ENCODE measurements at places on chromosomes 12 and 14.
A peak's percentile ranks its signal among the peaks of the same experiment; 100 is the strongest.

GRCh38 chr12:45522227-45522626 lies 207.3 kb upstream of the ARID2 start:
- H3K27ac ChIP-seq: no peak overlapping the region

- no peaks in the 10 kb centered on the region for H3K27me3 ChIP-seq
- H3K4me3 ChIP-seq: no peak overlapping the region
- H3K4me1 ChIP-seq: no peaks in the 10 kb centered on the region
- H3K27ac ChIP-seq: no peak overlapping the region
- DNase-seq: no peak
- H3K36me3 ChIP-seq: no peaks in the 10 kb centered on the region
Observed at GRCh38 chr12:2387103-2387834, 334.5 kb downstream of the CACNA1C start.

DNA sequence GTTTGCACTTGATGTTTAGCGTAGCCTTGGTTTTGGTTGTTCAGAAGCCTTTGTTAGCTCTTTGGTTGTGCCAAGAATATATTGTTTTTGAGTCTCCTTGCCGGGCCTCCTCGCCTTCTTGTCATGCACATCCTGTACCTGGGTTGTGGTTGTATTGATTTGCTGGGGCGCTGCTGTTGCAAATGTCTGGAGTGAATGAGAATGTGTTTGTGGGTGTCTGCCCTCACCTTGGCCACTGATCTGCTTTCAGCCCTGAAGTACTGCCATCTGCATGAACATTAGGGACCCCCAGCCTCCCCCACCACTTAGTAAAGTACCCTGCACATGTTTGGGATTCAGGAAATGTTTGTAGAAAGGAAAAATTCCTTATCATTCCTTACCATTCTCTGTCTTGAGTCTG lies 16.5 kb downstream of the PRKCH start:
- H3K4me3 ChIP-seq: no peak overlapping the region
- peak overlapping the region; percentile 90 for H3K27ac ChIP-seq
- H3K4me1 ChIP-seq: peaks cover 93% of the 10 kb centered on the region
- peak; percentile 58 for DNase-seq
- no peaks in the 10 kb centered on the region for H3K27me3 ChIP-seq

- H3K36me3 ChIP-seq: no peaks in the 10 kb centered on the region
- DNase-seq: no peak
- H3K4me1 ChIP-seq: no peaks in the 10 kb centered on the region
- H3K4me3 ChIP-seq: no peak overlapping the region
- no peak overlapping the region for H3K27ac ChIP-seq
Observed at GRCh38 chr14:59836116-59836515, 34.5 kb downstream of the RTN1 start.

- no peak overlapping the region for H3K4me3 ChIP-seq
- no peak overlapping the region for H3K27ac ChIP-seq
- no peaks in the 10 kb centered on the region for H3K27me3 ChIP-seq
- no peaks in the 10 kb centered on the region for H3K4me1 ChIP-seq
Observed at GRCh38 chr14:55760789-55761566, 181.0 kb downstream of the KTN1 start.

DNA sequence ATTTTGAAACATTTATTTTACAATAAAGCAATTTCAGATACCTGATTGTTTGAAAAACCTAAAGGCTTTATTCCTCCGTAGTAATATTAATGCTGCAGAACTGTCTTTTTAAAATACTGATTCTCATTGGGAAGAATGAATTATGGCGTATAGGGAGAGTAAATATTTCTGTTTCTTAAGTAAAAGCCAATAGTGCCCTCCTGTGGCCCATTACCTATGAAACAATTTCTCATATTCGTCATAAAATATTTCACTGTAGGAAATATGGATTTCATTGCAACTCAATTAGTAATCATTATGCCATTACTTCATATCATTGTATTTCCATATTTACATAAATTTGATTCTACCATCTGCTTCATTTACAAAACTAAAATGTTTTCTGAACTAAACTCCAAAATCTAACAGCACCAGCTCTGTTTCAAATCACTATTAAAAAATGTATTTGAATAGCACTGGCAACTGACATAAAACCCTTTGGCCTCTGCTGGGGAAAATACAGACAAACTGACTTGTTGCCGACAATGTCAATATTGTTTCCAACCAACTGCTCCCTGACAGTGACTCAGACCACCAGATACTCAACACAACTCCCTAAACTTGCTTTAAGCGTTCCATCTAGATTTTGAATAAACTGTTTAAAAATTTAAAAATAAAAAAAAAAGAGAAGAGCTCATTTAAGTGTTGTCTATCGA lies 290.3 kb downstream of the NAV3 start:
- H3K4me3 ChIP-seq: no peak overlapping the region
- no peaks in the 10 kb centered on the region for H3K27me3 ChIP-seq
- H3K4me1 ChIP-seq: no peaks in the 10 kb centered on the region
- no peaks in the 10 kb centered on the region for H3K36me3 ChIP-seq
- no peak for DNase-seq

GRCh38 chr14:102795060-102795925 lies 18.0 kb downstream of the TRAF3 start:
- H3K4me3 ChIP-seq: no peak overlapping the region
- H3K27me3 ChIP-seq: no peaks in the 10 kb centered on the region
- no peaks in the 10 kb centered on the region for H3K36me3 ChIP-seq

DNA sequence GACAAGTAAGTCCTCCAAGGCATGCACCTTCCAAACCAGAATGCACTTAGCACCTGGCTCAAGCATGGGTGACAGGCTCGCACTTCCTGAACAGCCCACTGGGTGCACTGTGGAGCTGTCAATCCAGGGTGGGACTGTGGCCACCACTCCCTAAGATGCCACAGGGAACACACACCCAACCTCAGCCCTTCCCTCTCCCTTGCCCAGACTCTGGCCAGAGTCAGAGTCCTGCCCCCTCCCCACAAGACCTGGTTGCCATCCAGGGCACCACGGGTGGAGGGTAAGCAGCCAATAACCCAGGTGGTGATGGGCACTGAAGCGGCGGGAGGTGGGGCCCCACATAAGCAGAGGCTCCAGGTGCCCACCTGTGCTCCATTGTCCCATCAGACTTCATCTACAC lies 160.6 kb downstream of the MYRFL start:
- H3K4me1 ChIP-seq: no peaks in the 10 kb centered on the region
- no peak overlapping the region for H3K27ac ChIP-seq
- no peaks in the 10 kb centered on the region for H3K27me3 ChIP-seq
- no peaks in the 10 kb centered on the region for H3K36me3 ChIP-seq
- DNase-seq: no peak

DNA sequence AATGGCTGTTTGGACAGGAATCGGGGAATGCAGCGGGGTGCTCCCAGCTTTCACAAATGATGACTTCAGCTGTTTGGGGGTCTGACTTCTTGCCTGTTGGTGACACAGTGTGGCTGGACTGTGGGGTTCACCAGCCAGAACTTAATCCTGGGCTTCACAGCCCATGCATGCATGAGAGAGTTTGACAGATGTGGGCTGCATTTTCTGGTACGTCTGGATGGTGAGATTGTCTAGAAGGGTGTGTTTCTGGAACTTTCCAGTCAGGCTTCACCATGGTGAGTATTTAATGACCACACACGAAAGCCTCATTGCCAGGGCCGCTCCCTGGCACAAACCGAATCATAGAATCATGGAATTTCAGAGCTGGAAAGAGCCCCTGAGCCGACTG lies 29.6 kb downstream of the CHST11 start:
- peak overlapping the region; percentile 53 for H3K27ac ChIP-seq
- no peak overlapping the region for H3K4me3 ChIP-seq
- DNase-seq: no peak
- H3K36me3 ChIP-seq: no peaks in the 10 kb centered on the region
- H3K27me3 ChIP-seq: no peaks in the 10 kb centered on the region
- H3K4me1 ChIP-seq: peaks cover 69% of the 10 kb centered on the region

DNA sequence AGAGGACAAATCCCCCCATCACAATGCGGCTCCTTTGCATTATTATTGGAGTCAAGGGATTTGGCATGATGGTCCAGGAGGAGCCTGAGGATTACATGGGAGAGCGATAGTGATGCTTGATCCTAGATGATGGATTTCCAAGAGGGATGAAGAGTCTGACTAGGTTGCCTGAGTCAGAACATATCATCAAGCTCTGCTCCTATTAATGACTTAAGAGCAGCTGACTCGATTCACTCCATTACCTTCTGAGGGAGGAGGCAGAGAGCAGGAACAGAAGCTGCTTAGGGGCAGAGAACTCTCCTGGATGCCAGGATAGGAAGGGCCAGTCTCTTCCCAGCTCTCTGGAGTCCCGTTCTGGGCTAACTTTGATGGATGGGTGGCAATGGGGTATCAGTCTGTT lies 54.0 kb upstream of the CISTR start:
- no peak overlapping the region for H3K27ac ChIP-seq
- H3K27me3 ChIP-seq: peaks cover 10% of the 10 kb centered on the region
- no peak overlapping the region for H3K4me3 ChIP-seq
- no peaks in the 10 kb centered on the region for H3K36me3 ChIP-seq
- DNase-seq: no peak

GRCh38 chr12:124293286-124294003 lies 1.4 kb upstream of the RFLNA start:
- no peaks in the 10 kb centered on the region for H3K36me3 ChIP-seq
- H3K4me3 ChIP-seq: no peak overlapping the region
- no peak for DNase-seq
- H3K4me1 ChIP-seq: no peaks in the 10 kb centered on the region
- H3K27ac ChIP-seq: no peak overlapping the region
- H3K27me3 ChIP-seq: peaks cover 4% of the 10 kb centered on the region

- H3K36me3 ChIP-seq: no peaks in the 10 kb centered on the region
- no peak for DNase-seq
- no peak overlapping the region for H3K4me3 ChIP-seq
- H3K27ac ChIP-seq: no peak overlapping the region
- H3K27me3 ChIP-seq: peaks cover 4% of the 10 kb centered on the region
- H3K4me1 ChIP-seq: no peaks in the 10 kb centered on the region
Observed at GRCh38 chr12:130478786-130479185, 141.1 kb downstream of the PIWIL1 start.

DNA sequence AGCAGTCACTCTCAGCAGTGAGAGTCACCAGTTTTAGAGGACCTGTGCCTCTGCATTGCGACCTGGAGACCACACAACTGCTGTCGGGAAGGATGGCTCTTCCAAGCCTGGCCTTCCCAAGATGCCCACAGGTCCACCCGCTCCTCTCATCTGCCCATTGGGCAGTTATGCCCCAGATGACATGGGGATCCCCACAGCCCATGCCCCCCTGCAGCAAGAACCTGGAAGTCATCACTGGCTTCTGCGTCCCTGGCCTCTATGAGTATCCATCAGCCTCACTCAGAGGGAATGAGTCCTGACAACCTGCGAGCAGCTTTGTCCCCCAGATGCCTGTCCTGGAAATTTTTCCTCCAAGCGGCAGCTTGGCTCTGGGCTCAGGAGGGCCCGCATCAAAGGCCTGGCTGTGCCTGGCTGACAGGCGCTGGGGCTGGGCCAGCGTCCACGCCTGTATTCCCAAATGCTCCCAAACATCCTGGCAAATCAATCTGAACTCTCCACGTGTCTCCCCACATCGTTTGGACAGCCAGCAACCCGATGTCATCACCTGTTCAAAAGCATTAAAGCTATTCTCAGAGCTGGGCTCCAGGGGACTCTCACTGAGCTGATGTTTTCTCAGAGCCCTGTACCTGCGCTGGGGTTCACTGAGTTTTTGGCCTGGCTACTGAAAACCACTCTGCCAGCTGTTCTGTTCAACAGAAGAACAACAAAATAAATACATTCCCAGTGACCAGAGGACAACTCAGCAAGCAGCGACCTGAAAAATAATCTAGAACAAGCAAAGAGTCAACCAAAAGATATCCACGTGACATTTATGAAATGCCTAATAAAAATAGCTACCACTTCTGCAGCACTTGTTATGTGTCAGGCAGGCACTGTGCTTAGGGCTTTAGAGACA lies 57.8 kb downstream of the CLMN start:
- H3K4me3 ChIP-seq: no peak overlapping the region
- H3K36me3 ChIP-seq: no peaks in the 10 kb centered on the region

DNA sequence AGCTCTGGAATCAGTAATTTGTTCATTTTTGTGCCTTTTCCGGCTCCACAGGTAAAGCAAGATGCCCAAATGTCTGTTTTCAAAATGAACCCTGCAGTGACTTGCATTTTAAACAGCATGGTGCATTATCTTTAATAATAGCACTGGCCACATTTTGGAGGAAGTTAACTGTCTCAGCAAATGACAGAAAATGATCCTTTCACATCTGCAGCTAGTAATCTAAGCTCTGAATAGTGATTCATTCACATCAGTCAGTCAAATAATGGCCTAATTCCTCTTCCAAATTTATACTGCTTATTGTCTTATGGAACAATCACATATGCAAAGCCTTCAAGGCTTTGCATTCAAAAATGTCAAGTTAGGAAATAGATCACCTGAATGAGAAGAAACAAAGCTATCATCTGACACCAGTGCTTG lies 75.6 kb downstream of the PPM1H start:
- no peaks in the 10 kb centered on the region for H3K27me3 ChIP-seq
- no peaks in the 10 kb centered on the region for H3K4me1 ChIP-seq
- no peaks in the 10 kb centered on the region for H3K36me3 ChIP-seq
- DNase-seq: no peak
- no peak overlapping the region for H3K27ac ChIP-seq

DNA sequence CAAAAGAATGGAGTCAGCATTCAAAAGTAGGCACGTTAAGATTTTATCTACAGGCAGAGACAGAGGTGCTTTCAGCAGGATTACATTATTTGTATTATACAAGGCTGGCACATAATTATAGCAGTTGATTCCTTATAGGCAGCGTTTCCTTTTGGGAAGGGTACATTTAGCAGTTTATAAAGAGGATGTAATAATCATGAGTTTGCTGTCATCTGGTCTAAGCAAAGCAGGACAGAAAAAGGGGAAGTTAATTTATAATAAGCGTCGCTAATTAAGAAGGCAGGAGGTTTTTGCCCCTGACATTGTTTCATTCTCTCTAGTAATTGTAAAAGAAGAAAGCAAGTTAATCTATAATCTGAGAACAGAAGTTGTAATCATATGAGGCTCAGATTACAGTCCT lies 259.9 kb upstream of the MDGA2 start:
- no peaks in the 10 kb centered on the region for H3K27me3 ChIP-seq
- no peak overlapping the region for H3K4me3 ChIP-seq
- H3K27ac ChIP-seq: no peak overlapping the region
- H3K4me1 ChIP-seq: no peaks in the 10 kb centered on the region
- no peak for DNase-seq

- H3K4me1 ChIP-seq: no peaks in the 10 kb centered on the region
- DNase-seq: no peak
- H3K36me3 ChIP-seq: no peaks in the 10 kb centered on the region
Observed at GRCh38 chr12:62767496-62767895, 167.5 kb downstream of the PPM1H start.

DNA sequence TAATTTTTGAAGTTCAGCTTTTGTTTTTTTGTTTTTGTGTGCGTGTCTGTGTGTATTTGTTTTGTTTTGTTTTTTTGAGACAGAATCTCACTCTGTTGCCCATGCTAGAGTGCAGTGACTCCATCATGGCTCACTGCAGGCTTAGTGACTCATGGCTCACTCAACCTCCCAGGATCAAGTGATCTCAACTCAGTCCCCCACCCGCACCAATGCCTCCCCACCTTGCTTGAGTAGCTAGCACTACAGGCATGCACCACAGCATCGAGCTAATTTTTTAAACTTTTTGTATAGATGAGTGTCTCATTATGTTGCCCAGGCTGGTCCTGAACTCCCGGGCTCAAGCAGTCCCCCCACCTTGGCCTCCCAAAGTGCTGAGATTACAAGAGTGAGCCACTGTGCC lies 981.4 kb downstream of the BCL11B start:
- H3K4me1 ChIP-seq: no peaks in the 10 kb centered on the region
- no peak overlapping the region for H3K4me3 ChIP-seq
- no peak overlapping the region for H3K27ac ChIP-seq
- H3K36me3 ChIP-seq: no peaks in the 10 kb centered on the region

- H3K4me1 ChIP-seq: peaks cover 2% of the 10 kb centered on the region
- no peaks in the 10 kb centered on the region for H3K27me3 ChIP-seq
- no peak overlapping the region for H3K27ac ChIP-seq
- H3K36me3 ChIP-seq: no peaks in the 10 kb centered on the region
- H3K4me3 ChIP-seq: no peak overlapping the region
- no peak for DNase-seq
Observed at GRCh38 chr14:66650491-66650911, 142.6 kb downstream of the GPHN start.

All from effector memory CD4-positive, alpha-beta T cell (primary cell).